AG04449 (cell line): ENCODE measurements at places on chromosomes 3 and 15.

- no peak for DNase-seq
Measured at GRCh38 chr15:81085213-81085612, 48.9 kb upstream of the CFAP161 start.

GRCh38 chr15:85312929-85313331 is 67.5 kb upstream of the AKAP13 start:
- no peak for DNase-seq

- DNase-seq = no peak
Measured at GRCh38 chr3:145089337-145089736, 1071.6 kb downstream of the PLOD2 start.

GRCh38 chr3:73484656-73485248 is 140.0 kb downstream of the PDZRN3 start:
- no peak for DNase-seq

GRCh38 chr3:182364723-182365650 is 428.3 kb upstream of the ATP11B start:
- no peak for DNase-seq

GRCh38 chr3:11764931-11765363 is 81.7 kb downstream of the TAMM41 start:
- no peak for DNase-seq
